A549 (cell line): ENCODE measurements at places on chromosomes 7 and 10.

DNA sequence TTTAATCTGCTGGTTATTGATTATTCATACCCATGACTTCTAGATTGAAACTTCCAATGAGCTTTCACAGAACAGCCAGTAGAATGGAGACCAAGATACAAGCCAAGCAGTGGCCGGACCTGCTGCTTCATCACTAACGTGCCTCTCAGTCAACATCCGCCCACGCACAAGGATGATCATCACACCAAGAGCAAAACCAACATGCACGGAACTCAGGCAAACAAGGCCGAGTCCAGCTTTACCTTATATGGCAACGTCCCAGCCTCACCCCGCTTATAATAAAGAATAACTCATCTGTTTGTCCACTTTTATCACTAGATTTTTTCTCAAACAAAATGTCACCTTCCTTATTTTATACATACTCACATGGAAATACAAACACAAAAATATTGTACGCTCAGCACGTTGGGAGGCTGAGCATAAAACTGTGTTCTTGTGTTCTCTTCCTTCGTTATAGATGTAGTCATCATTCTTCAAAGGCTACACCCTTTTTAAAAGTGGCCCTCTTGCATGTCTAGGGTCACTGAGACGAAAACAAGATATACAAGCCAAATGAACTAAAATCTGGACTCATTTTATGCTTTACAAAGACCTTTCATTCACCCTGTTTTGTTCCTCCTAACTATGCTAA, 122.7 kb downstream of the SFMBT2 start:
- DNase-seq, result no peak

DNA sequence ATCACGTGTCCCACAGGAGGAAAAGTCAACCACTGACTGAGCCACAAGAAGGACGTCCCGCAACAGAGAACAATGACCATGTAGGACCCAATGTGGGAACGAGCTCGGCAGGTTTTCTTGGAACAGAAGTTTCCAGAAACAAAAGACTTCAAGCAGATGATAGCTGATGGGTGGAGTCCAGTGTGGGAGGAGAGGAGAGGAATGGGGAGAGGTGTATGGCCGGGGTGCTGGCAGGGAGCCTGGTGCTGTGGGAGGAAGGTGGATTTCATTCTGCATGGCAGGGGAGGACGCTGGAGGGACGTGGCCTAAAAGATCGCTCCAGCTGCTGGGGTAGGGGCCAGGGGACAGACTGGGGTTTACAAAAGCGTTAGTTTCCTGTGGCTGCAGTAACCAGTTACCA, 48.5 kb upstream of the LMTK2 start:
- DNase-seq, result no peak

DNA sequence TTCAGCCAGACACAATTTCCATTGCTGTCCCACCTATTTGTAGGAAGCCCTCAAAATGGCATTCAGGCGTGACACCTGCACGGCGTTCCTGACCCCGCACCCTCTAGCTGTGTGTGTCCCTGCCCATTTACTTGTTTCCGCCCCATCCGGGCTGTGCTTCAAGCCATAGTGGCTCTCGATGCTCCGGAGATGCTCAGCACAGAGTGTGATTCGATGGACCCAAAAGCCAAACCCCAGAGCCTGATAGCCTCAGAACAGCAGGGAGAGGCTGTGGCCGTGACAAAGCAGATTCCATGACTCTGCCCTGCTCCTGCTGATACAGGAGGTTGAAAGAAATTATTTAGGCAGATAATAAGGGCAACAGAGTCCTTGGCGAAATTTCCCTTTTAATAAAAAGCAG, 13.4 kb downstream of the BUD31 start:
- DNase-seq, result no peak

GRCh38 chr10:78384049-78384431, 350.4 kb downstream of the RPS24 start:
- DNase-seq, result no peak
